ENCODE measurements at places on chromosomes 5 and 9.

DNA sequence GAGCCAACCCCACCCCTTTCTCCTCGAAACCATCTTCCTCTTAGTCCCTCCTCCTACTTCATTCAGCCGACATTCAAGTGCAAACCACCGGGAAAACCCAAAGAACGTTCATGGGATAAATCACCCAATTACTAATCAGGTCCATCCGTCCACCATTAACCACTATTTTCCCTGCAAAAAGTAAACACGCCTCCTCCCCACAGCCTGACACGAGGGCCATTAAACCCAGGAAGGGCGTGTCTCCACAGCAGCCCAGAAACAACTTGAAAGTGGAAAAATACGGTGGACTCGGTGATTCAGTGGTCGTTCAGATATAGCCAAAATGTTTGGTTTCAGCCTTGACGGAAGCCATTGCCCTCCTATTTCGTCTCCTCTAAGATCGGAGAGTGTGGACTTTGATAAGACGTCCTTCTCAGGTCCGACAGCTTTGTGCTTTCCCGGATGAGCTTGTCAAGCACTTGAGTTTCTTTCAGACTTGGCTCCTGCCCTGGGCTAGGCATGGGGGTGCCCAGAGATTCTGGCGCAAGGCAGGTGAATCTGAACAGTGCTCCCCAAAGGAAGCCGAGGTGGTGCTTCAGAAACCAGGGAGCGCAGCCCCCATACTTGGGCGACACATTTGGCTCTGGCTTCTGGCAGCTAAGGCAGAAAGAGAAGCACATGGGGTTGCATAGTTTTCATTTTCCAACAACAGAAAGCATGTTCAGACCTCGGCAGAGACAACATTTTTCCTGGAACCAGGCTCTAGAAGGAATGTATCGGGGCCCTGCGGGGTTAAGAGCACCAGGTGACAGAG is 56.6 kb downstream of the SMIM23 start:
- DNase-seq, result no peak

GRCh38 chr9:1837453-1838084 is 177.6 kb upstream of the SMARCA2 start:
- no peak for DNase-seq

GRCh38 chr9:11701706-11702105 is 991.5 kb upstream of the TYRP1 start:
- no peak for DNase-seq

DNA sequence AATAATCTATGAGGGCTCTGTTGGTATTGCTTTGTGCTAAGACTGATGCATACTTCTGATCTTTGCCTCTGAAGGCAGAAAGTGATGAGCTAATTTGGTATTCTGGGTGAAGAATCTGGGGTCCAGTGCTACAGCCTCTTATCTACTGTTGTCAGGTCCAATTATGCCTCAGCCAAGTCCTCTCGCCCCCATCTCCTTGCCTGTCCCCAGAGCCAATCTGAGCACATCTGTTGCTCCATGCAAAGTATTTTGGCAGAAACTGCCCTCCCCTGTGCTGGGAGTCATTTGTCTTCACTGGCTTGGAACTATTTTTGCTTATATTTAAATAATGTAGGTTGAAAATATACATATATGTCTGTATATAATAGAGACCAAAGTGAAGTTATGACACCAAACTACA is 23.4 kb downstream of the LSM11 start:
- DNase-seq, result no peak

DNA sequence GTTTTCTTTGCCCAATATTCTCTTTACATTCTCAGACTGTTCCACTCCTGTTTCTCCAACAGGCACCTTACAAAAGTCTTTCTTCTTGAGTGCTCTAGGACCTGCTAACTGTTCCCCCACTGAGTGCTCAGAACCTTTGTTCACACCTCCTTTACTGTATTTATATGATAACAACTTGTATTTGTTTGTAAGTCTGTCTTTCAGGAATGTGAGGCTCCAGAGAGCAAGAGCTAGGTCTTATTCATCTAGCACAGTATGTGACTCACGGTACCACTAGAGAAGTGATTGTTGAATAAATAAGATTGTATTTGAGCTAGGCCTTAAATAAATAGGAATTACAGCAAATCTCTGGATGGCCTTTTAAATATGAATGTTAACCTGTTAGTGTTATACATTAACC is 42.5 kb upstream of the MYOT start:
- DNase-seq, result no peak

DNA sequence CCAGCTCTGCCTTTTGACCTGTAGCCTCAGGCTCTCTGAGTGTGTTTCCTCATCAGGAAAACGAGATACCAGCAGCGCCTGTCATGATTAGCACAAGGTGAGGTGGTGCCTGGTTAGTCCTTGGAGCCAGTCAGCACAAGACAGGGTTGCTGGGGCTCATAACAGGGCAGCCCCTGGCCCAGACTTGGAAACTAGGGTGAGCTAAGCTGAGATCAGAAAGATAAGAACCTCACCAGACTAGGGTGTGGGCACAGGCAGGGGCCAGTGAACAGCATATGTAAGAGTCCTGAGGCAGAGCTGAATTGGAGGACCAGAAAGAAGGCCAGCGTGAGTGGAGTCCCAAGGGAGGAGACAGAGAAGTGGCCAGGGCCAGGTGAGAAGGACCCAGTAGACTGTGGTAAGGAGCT is 42.7 kb upstream of the FUBP3 start:
- no peak for DNase-seq

DNA sequence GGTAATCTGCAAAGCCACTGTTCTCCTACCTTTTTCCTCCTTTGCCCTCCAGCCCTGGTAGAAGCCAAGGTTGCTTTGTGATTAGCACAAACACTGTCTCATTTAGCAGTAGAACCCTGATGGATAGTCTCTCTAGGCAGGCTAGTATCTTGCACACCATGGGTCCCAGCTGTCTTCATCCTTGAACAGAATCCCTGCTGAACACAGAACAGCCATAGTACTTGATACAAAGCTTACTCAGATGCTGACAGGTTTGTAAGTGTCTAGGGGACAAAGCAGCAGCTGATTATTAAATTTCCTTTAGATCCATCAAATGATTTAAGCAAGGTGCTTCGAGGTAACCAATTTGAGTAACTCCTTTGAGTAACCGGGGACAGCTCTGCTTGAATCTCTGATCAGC is 163.7 kb upstream of the PPP1R2B start:
- DNase-seq, result no peak

DNA sequence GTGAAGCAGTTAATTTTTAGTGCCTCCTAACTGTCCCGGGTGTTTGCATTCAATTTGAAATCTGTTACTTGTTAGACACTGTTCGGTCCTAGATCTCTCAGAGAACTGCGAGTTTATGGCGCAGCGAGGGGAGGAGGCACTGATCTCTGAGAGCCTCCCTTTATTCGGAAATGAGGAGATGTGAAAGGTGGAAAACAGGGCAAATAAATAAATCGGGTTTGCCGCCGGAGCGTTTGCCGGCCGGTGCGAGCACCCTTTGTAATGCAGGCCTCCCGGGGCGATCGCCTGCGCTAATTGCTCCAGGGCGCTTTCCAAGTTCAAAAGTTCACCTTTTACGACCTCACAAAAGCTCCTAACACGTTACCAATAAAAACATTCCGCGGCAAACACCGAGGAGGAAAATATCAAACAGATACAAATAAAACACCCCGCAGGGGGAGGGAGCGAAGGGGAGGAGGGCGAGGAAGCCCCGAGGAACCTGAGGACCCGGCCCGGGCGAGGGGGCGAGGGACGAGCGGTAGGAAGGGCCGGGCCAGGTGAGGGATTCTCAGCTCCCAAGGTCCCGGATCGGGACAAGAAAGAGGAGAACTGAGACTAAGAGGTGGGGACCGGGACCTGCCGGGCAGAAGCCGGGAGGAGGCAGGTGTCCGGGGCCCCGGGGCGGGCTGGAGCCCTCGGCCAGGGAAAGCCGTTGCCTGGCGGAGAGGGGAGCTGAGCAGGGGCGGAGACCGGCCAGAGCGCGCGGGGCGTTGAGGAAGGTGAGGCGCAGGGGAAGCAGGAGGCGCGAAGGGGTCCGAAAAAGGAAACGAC is 1.4 kb downstream of the NR6A1 start:
- no peak for DNase-seq

DNA sequence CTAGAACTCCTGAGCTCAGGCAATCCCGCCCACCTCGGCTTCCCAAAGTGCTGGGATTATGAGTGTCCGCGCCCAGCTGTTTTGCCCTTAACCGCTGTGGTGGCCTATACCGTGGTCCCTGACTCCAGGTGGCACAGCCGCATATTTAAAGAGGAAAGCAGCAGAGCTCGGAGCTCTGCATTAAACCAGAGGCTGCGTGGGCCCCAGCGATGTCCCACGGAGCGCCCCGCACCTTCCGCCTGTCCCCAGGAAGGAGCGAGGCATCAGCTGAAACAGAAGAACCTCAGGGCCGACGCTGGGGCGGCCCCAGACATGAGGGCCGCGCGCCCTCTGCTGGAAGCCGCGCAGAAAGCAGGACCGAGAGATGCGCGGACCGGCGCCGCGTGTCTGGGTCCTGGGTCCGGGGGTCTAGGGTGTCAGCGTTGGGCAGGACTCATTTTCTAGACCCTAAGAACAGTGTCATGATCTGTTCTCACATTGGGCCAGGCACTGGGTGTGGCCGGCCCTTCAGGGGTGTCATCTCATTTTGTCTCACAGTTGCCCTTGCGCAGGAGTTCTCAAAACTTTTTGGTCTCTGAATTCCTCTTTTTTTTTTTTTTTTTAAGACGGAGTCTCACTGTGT is 37.7 kb downstream of the LAMC3 start:
- peak; percentile 78 for DNase-seq

- no peak for DNase-seq
Observed at GRCh38 chr5:1801967-1802295, 724 bp downstream of the NDUFS6 start.

DNA sequence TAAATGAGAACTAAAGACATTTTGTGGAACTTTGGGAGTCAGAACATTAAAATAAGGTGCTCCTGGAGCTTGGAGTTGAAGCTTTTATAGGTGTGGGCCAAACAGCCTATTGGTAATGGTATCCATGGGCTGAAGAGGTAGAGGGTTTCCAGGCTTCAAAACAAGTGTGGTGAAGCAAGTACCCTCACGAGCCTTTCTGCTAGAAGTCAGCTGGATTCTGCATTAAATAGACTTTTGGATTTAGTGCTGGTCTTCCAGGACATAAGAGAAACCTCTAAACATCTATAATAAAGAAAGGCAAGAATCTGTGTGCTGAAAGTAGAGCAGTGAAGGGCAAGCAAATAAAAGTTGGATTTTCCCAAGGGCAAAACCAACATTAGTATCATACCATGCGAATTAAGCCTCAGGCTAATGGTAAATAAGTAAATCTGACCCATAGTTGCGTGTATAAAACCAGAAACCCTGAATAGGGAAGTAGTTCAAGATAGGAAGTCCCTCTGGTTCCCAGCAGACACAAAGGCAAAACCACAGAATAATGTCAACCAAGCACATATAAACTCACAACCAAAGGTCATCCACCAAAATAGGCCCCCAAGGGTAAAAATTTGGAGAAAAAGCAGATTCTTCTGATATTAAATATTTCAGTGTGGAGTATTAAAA is 306.3 kb downstream of the TLE4 start:
- DNase-seq, result no peak

GRCh38 chr9:79617395-79617794 is 45.6 kb downstream of the TLE4 start:
- DNase-seq, result no peak

DNA sequence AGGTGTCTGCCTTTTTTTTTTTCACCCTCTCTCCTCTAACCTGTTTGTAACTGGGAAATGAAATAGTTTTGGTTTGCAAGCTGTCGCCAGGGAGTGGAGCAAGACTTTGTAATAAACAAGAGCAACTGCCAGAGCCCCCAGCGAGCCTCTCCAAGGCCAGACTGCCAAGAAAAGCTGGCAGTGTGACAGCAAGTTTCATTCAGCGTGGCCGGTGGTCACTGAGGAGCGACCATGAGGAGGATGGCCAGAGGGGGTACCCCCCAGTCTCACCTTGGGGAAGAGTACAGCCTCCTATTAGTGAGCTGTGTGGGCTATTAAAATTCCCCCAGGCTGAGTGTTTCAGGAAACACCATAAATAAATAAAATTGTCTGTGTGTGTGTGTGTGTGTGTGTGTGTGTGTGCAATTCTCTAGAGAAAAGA is 49.9 kb downstream of the ZFAND5 start:
- peak; percentile 87 for DNase-seq

GRCh38 chr9:123318202-123318601 is 37.8 kb upstream of the CRB2 start:
- no peak for DNase-seq

DNA sequence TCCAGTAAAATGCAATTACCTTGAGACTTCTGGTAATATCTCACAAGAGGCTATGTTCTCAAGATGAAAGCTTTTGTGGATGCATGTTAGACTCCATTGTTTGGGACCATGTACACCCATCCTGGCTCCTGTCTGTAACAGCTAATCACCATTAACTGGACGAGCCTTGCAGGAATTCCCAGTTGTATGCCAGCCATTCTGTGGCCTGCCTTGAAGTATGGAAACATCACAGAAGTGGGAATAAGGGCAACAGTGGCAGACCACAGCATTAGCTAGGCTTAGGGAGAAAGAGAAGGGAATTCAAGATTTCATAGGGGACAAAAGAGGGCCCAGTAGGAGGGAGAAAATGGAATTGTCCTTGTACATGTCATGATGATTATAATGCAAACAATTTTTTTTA is 79.0 kb downstream of the RORB start:
- DNase-seq, result no peak

- no peak for DNase-seq
Observed at GRCh38 chr9:113187929-113188595, 33.0 kb downstream of the FKBP15 start.

GRCh38 chr5:100708645-100709171 is 173.5 kb downstream of the FAM174A start:
- DNase-seq, result no peak

GRCh38 chr5:149322518-149322917 is 22.8 kb upstream of the GRPEL2 start:
- no peak for DNase-seq

DNA sequence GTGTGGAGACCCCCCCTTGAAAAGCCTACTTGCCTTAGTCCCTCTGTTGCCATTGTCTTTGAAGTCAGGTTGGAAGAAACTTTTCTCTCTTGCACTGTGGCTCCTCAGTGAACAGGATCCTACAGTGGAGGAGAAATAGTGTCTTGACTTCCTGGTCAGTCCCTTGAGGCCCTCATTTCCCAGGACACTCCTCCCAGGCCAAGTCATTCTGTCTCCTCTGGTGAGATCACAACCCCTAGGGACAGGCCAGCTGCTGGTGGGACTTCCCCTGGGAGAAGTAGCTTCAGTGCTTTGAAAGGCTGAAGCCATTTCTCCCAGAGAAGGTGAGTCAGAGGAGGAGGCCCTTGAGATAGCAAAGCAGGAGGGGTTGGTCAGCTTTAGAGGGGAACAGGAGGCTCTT is 10.1 kb upstream of the GRIA1 start:
- DNase-seq, result no peak
